ENCODE measurements at places on chromosomes 4 and X. TPM values are rescaled to one million over a fixed set of nuclear protein-coding genes. Genes with fewer than 3 reads are reported as not detected.

SLC7A11 gene
- 9.6 TPM for total RNA-seq

ANKRD50 gene
- total RNA-seq = 47.5 TPM

STIM2 gene
- total RNA-seq = 25.8 TPM

ATP2B3 gene
- total RNA-seq = not detected

TRIM75 gene
- total RNA-seq = not detected

AKAP14 gene
- total RNA-seq = not detected

- H3K27ac ChIP-seq = no peak overlapping the region
- no peaks in the 10 kb centered on the region for H3K36me3 ChIP-seq
- no peak overlapping the region for H3K4me3 ChIP-seq
- no peak for DNase-seq
- no peaks in the 10 kb centered on the region for H3K27me3 ChIP-seq
These were observed 12.6 kb upstream of the JADE1 start for GRCh38 chr4:128796934-128797333.

GRCh38 chr4:3524349-3524748, 7.9 kb downstream of the LRPAP1 start:
- no peaks in the 10 kb centered on the region for H3K27me3 ChIP-seq
- H3K36me3 ChIP-seq = no peaks in the 10 kb centered on the region
- no peak overlapping the region for H3K4me3 ChIP-seq
- no peak for DNase-seq
- H3K27ac ChIP-seq = no peak overlapping the region

DNA sequence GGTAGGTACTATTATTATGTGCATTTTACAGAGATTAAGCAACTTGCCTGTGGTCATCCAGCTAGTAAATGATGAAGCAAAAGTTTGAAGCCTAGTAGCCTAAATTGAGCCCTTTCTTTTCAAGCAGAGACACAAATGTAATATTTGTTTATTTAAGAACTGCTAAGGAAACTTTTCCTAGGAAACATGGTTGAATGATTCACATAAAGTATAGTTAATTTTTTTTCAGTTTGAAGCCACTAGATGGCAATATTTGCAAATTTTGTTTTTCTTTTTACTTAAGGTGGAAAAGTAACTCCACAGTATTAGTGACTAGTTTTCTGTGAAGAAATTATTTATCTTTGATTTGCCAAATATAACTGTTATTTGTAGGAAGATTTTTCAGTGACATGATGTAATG, 52.8 kb upstream of the ANKRD17 start:
- H3K27me3 ChIP-seq = no peaks in the 10 kb centered on the region
- H3K36me3 ChIP-seq = no peaks in the 10 kb centered on the region
- H3K4me1 ChIP-seq = no peaks in the 10 kb centered on the region
- no peak overlapping the region for H3K4me3 ChIP-seq
- no peak for DNase-seq
- H3K27ac ChIP-seq = no peak overlapping the region

DNA sequence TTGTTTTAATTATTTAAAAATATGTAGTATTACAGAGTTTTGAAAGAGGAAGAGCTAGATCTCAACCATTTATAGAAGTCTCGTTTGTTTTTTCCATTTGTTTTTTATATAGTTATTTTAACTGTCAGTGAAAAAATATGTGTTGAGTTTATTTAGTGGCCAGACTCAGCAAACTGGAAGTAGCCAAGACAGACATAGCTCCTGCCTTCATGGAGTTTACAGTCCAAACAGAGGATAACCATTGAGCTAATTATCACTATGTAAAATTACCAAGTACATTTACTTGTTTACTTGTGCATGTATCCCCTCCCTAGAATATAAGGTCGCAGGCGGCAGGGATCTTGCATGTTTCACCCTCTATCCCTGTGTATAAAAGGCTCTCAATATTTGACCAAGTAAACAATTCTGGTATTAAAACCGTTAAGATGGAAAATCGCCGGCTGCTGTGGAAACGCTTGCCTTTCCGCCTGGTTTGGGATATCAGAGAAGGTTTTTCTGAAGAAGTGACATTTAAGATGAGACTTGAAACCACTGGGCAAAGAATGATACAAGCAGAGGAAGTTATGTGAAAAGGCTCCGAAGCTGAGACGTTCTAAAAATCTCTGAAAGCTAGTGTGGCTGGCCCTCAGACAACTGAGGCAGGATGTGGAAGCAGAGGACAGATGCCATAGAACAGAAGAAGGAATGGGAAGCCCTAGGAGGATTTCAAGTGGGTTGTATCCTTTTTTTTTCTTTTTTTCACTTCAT, 1.3 kb upstream of the CCNI start:
- H3K27ac ChIP-seq = peak overlapping the region; percentile 100
- H3K27me3 ChIP-seq = no peaks in the 10 kb centered on the region
- DNase-seq = no peak
- H3K4me3 ChIP-seq = peak overlapping the region; percentile 88
- no peaks in the 10 kb centered on the region for H3K36me3 ChIP-seq

DNA sequence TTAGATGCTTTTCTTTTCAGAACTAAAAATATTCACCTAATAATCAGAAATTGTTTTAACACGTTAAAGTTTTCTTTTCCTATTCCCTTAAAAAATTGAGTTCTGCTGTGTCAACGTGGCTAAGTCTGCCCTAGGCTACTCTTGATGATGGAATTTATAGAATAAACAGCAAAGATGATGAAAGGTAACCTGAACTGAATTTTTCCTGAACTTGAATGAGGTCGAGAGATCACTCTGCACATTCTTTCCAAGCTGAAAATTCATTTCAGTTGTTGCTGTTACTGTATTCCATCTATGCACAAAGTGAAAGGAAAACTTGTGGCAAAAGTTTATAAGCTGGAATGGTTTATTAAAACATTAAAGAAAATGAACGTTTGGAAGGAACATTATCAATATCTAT, 245.9 kb upstream of the GIMD1 start:
- H3K4me1 ChIP-seq = no peaks in the 10 kb centered on the region
- DNase-seq = no peak
- no peak overlapping the region for H3K27ac ChIP-seq
- no peaks in the 10 kb centered on the region for H3K27me3 ChIP-seq

- H3K36me3 ChIP-seq = no peaks in the 10 kb centered on the region
- H3K4me1 ChIP-seq = peaks cover 10% of the 10 kb centered on the region
- H3K27ac ChIP-seq = no peak overlapping the region
- no peak overlapping the region for H3K4me3 ChIP-seq
These were observed 111.3 kb upstream of the LNX1 start for GRCh38 chr4:53702334-53703266.

GRCh38 chrX:10474913-10475568, 145.3 kb downstream of the MID1 start:
- peaks cover 9% of the 10 kb centered on the region for H3K36me3 ChIP-seq
- H3K4me3 ChIP-seq = no peak overlapping the region
- H3K4me1 ChIP-seq = no peaks in the 10 kb centered on the region
- no peak overlapping the region for H3K27ac ChIP-seq
- no peaks in the 10 kb centered on the region for H3K27me3 ChIP-seq
- DNase-seq = no peak

GRCh38 chrX:99795495-99795894, 614.6 kb downstream of the PCDH19 start:
- no peaks in the 10 kb centered on the region for H3K4me1 ChIP-seq
- H3K27me3 ChIP-seq = no peaks in the 10 kb centered on the region
- no peak for DNase-seq
- H3K36me3 ChIP-seq = no peaks in the 10 kb centered on the region

DNA sequence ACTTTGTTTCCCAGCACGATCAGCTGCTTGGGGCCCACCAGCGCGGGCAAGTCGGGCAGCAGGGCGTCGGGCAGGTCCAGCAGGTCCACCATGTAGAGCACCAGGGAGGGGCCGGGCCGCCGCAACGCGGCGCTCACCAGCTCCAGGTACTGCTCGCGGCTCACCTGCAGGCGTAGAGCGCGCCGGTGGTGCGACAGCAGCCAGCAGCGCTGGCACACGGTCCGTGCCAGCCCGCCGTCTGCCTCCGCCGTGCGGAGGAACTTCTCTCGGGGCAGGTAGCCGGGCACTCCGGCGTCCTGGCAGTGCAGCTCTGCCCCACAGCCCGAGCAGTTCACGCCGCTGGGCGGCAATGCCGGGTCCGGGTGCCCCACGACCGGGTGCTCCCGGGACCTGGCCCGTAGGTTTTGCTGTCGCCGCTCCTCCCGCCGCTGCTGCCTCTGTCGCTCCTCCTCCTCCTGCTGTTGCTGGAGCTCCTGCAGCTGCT, 527 bp downstream of the NOA1 start:
- DNase-seq = peak; percentile 64
- no peaks in the 10 kb centered on the region for H3K27me3 ChIP-seq
- peaks cover 9% of the 10 kb centered on the region for H3K36me3 ChIP-seq
- no peak overlapping the region for H3K27ac ChIP-seq
- H3K4me3 ChIP-seq = peak overlapping the region; percentile 71
- H3K4me1 ChIP-seq = peaks cover 13% of the 10 kb centered on the region

All from neural progenitor cell (in vitro differentiated cells).